ENCODE measurements at places on chromosomes 3 and 15.
A peak's percentile ranks its signal among the peaks of the same experiment; 100 is the strongest.

- no peak for DNase-seq
Measured at GRCh38 chr3:67678665-67679064, 24.3 kb upstream of the SUCLG2 start.

DNA sequence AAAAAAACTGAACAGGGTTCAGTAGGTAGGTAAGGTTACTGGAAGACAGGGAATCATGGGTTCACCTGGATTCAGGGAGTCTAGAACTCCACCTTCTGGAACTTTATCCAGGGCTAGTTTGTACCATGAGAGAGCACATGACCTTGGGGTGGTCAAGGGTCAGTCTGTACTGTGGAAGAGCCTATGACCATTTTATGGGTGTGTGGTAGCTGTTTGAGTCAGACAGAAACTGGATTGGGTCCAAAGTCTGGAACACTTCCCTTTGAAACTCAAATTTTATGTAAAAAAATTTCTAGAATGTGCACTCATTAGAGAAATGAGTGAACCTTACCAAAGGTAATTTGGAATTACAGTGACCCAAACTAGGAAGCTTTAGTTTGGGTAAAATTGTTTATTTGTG, 486.0 kb upstream of the AGTR1 start:
- no peak for DNase-seq

DNA sequence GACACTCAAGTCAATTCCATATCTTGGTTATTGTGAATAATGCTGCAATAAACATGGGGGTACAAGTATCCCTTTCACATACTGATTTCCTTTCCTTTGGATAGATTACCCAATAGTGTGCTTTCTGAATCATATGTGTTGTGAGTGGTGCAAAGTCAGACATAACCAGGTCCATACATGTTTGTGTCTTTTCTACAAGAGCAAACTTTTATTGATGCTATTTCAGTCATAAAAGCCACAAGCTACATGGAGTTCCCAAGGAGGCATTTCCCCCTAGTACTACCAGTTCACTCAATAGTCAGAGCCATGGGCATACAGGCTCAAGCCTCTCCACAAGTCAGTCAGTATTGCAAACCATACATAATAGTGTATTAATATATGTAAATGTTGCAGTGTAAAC, 10.1 kb downstream of the CEP63 start:
- no peak for DNase-seq

- DNase-seq = no peak
Measured at GRCh38 chr15:65936282-65936681, 67.0 kb downstream of the RAB11A start.

GRCh38 chr15:48046813-48047438, 73.9 kb upstream of the SLC24A5 start:
- DNase-seq = no peak

DNA sequence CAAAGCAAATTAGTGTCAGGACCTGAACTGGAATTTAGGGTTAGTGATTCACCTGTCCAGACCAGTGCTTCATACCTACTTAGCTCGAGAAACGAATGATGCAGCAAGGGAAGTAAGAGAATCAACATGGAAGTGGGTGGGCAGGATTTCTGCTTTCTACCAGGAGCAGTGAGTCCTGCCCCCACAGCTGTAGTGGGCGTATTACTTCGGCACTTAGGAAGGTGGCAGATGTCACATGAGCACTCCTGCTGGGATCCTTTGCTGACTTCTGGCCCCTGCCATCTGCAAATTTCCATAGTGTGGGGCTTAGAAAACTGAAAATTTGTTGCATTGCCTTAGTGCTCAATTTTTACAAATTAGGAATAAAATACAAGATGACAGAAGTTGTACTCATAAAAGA, 31.2 kb downstream of the RYR3 start:
- DNase-seq = no peak

GRCh38 chr15:83653639-83654378, at the start of gene ADAMTSL3:
ADAMTSL3 (plus strand) TSS chr15:83654123; CDS start chr15:83655762, 1,639 bp downstream.
- no peak for DNase-seq

DNA sequence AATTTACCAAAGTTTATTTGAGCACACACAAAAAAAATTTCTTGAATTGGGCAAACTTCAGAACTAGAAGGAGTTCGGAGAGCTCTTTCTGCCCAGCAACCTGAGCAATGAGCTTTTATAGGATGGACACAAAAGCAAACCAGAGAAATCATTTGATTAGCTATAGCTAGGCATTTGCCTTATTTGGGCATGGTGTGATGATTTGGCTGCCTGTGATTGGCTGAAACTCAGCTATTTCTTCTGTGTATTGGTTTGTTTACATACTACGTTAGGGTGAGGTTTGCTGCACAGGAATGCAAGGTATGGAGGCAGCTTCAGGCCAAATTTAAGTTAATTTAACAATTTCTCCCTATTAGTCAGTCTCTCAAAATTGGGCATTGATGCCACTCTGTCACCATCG, 65.1 kb downstream of the NEK11 start:
- DNase-seq = peak; percentile 43

DNA sequence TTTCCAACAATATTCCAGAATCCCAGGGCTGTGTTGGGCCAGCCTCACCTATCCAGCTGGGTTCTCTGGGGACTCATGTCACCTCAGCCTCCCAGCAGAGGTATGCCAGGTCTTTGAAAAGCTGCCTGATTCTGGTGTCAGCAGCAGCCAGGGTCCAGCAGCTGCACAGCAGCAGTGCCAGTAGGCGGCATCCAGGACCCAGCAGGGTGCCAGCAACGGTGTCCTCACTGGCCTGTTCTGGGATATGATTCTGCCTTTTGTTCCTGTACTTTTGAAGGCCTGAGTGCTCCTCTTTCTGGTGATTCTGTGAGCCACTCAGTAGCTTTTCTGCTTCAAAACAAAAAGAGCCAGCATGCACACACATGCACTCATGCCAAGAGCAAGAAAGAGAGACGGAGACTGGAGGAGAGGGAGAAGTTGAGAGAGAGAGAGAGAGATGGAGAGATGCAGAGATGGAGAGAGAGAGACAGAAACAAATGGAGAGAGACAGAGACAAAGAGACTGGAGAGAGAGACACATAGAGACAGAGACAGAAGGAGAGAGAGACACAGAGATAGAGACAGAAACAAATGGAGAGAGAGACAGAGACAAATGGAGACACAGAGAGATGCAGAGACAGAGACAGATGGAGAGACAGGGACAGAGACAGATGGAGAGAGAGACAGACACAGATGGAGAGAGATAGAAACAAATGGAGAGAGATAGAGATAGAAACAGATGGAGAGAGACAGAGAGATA, 205.7 kb downstream of the UACA start:
- no peak for DNase-seq

- DNase-seq = no peak
Measured at GRCh38 chr3:50370594-50370993, 11.3 kb upstream of the TMEM115 start.

DNA sequence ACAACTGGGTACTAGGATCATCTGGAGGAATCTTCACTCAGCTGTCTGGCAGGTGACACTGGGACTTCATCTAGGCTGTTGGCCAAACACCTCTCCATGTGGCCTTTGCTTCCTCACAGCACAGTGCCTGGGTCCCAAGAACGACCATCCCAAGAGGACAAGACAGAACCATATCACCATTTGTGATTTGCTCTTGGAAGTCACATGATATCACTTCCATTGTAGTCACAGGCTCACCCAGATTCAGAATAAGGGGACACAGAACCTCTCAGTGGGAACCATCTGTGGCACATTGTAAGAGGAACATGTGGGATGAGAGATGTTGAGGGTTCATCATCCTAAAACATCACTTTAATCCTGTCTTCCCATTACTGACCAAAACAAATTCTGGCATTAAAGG, 1.9 kb upstream of the PSMA4 start:
- no peak for DNase-seq

DNA sequence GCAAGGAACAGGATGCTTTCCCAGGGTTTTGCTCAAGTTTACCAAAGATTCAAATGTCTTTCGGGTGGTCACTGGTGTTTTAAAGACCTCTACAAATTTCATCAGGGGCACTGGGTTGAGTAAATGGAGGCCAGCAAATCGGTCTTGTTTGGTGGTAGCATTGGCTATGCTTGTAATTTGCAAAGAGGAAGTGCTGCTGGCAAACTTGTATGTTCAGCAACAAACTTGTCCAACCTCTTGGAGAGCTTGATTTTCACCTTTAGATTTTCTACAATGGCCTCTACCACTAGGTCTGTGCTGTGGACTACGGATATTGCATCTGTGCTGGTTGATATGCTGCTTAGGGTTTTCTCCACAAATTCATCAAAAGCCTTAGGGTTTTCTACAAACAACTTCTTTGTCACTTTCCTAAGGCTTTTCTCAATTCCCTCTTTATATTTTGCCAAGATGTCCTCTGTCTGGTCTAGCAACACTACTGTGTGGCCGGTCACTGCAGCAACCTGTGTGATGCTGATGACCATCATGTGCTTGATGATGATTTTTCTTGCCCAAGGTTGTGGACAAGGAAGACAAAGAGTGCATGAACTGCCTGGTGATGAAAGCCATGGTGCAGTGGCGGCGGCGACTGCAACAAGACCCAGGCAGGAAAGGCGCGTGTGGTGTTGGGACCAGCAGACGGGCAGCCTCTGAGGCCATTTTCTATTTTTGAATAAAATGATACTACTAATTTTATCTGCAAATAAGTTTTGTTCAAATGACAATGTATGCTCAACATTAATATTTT, 50.8 kb downstream of the RFX7 start:
- DNase-seq = no peak

DNA sequence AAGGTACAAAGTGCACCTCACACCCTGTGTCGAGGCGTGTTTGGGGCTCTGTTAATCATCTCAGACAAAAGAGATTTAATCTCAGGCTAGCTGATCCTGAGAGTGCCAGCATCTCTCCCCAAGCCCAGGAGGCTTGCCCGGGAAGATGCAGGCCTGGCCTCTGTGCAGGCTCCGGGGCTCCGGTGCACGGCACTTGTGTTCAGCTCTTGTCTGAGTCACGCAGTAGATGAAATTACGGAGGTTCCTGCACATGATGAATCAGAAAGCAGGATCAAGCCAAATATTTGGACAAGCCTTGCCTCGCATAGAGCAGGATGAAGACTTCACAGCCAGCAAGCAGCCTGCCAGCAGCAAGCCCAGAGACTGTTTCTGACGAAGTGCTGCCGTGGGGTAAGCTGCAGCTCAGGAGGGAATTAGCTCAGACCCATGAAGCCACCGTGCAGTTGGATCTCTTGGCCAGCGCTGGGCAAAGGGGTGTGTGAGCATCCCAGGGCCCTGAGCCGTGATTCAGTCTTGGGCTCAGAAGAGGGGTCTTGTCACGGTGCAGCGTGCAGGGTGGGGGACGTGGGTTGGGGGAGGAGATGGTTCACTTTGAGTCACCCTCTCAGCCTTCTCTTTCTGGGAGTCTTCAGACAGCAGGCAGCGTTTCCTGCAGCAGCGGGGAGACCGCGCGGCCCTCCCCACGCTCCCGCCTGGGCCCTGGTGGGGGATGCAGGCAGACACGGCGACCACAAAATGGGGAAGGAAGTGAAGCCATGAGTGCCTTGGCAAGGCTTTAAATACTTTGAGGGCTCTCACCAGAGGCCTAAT, 89.2 kb upstream of the MEF2A start:
- peak; percentile 83 for DNase-seq

- DNase-seq = no peak
Measured at GRCh38 chr3:162354356-162354755, 857.7 kb downstream of the OTOL1 start.

DNA sequence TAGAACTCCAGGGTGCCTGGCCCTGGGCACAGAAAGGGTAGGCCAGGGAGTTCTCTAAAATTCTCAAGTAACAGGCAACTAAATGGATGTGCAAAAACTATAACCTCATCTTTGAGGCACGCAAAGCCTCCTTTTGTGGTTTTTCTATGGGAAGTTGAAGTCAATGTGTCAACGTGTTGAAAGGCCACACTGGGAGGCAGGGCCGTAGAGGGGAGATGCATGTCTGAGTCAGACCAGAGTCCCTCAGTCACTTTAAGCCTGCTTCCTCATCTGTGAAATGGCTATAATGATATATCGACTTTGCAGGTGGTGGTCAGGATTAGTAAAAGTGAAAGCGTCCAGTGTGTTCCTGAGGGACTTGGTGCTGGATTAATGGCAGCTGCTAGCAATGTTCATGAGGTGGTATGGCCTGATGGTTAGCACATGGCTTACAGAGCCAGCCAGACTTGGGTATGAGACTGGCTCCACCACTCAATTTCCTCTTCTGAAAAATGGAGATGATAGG, 17.0 kb downstream of the TGM5 start:
- no peak for DNase-seq

DNA sequence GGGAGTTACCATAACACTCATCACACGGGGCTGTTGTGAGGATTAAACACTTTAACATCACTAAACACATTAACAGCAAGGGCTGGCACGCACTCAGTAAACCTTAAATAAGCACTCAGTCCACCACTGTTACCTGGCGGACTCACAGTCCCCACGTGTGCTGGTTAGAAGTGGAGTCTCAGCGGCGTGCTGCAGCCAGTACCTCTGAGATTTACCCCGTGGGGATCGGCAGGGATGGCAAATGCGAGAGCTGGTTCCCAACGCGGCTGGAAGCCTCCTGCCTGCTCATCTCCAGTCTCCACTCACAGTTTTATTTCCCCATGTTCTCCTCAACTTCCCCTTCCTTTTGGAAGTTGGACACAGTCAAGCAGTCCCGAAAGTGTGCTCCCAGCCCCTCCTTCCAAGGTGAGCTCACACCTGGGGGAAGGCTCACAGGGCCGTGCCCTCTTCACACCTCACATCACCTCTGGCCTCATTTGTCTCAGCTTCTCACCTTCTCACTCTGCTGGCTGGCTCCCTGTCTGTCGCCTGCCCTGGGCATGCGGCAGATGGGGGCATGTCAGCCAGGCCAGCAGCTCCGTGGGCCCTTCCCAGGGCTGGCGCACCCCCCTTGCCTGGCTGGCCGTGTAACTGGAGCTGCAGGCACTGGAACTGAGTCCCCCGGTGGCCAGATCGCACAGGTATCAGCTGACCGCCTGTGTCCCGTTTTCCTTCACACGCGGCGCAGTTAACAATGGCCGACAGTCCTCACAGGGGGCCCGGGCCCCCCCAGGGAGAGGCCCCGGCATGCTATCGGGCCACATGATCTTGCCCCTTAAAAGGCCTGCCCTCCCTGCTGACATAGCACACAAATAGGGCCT, 87.1 kb downstream of the WNT7A start:
- DNase-seq = no peak

DNA sequence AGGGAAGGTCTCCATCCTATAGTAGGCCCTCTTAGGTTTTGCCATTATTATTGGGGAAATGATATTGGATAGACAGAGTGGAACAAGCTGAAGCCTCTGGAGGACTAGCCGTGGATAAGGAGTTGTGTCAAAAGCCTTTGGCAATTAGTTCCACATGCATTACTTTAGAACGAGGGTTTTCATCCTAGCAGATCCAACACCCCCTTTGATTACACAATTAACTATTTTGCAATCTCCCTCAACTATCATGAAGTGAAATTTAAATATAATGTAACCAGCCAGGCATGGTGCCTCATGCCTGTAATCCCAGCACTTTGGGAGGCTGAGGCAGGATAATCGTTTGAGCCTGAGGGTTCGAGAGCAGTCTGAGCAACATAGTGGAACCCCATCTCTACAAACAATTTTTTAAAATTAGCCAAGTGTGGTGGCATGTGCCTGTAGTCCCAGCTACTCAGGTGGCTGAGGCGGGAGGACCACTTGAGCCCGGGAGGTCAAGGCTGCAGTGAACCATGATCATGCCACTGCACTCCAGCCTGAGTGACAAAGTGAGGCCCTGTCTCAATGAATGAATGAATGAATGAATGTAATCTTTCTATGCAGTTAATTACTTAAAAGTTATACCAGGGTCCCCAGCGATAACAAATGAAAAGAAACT, 56.8 kb downstream of the PXYLP1 start:
- DNase-seq = no peak

GRCh38 chr3:172018364-172018763, 21.0 kb upstream of the FNDC3B start:
- no peak for DNase-seq

Measured in HFF-Myc (cell line).